ENCODE measurements at places on chromosomes 7 and 10.
A peak's percentile ranks its signal among the peaks of the same experiment; 100 is the strongest.

DNA sequence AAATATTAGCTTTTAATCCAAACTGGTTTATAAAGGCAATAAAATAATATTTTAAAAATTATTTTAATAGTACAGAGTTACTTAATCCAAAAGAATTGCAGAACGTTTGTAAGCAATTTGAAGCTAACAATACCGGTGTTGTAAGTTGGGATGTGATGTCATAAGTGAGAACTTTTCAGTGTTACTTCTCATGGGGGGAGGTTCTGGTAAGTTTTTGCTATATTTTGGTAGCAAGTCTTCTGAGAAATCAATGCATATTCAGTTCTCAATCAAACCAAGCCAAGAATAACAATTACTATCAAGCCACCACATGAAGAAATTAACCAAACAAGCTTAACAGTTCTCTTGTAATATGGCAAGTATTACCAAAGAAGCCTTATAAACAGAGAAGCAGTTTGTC, 147.1 kb upstream of the ASAH2 start:
- DNase-seq = no peak

- no peak for DNase-seq
Observed at GRCh38 chr10:66980246-66980815, 54.5 kb downstream of the LRRTM3 start.

GRCh38 chr7:151342102-151342646, 562 bp downstream of the NUB1 start:
- no peak for DNase-seq

DNA sequence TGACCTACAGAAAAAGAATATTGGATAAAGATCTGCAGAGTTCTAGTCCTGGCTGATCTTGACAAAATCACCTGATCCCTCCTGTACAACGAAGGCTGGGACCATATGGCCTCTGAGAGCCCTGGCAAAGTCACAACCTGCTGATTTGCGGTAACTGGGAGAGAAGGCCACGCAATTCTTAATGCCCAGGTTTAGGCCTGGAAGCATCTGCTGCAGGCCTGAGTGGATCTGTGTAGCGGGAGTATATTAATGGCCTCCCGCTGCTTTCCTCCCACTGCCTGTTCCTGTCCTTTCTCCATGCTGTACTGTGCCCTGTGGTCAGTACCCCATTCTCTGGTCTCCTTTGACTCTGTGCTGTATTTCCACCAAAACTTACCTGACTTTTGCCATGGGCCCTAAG, 24.2 kb downstream of the AKR1B1 start:
- no peak for DNase-seq

DNA sequence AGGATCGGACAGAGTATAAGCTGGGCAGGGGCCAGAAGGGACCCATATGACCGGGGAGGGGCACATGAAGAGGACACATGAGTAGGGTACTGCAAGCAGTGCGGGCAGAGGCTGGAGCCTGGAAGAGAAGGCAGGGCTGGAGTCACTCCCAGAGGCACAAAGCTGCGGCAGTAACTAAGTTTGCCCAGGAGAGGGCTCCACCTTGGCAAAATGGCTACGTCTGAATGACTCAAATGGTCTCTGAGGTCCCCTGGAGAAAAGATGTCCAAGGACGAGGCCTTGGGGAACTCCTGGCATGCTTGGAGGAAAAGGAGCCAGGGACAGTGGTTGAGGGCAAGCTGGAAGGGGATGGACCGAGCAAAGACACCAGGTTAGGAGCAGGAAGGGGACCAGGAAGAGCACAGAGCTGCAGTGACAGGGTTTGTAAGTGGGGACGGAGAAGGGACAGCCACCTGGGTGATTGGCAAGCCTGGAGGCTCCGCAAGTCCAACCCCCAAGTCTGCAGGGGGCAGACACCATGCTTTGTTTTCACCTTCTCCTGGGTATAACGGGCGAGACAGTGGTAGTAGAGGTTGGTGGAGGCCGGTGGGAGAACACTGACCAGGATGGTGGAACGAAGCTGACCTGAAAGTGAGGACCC, 43.1 kb upstream of the LBX1 start:
- peak; percentile 26 for DNase-seq

GRCh38 chr10:75246506-75246905, 10.7 kb upstream of the COMTD1 start:
- DNase-seq = no peak

DNA sequence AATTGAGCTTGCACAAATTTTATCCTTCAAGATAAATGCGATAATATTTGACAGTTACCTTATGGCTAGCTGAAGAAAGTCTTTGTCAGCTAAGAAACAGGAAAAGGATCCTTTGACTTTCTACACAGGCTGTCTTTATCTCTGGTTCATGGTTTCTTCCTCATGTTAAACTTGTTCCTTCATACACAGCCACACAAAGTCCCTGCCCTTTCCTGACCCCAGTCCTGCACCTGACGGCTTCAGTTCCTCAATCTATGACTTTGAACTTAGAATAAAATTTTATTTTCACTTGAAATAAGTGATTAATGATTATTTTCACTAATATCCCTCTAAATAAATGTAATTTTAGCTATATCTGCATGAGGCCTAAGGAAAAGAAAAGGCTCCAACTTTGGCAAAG, 77.8 kb upstream of the PRSS1 start:
- DNase-seq = no peak

DNA sequence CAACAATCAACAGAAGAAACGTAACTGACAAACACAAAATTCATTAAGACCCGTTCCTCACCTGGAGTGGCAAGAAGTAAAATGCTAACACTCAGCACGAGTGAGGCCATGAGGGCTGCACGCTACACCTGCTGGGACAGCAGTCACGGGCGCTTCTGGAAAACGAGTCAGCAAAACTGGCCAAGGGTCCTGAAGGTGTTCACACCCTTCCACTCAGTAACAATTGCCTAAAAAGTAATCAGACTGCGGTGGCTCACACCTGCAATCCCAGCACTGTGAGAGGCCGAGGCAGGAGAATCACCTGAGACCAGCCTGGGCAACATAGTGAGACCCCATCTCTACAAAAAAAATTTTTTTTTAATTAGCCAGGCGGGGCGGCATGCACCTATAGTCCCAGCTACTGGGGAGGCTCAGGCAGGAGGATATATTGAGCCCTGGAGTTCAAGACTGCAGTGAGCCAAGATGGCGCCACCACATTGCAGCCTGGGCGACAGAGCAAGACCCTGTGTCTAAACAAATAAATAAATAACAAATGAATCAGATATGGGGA, 199.1 kb downstream of the MAD1L1 start:
- no peak for DNase-seq
